ENCODE measurements at places on chromosomes 7 and 10. TPM values are rescaled to one million over a fixed set of nuclear protein-coding genes. Genes with fewer than 3 reads are reported as not detected.

Gene FANK1
- total RNA-seq = 2.5 TPM

GRCh38 chr10:21494191-21495001 lies 31.1 kb downstream of the SKIDA1 start:
- DNase-seq = no peak
- no peaks in the 10 kb centered on the region for H3K36me3 ChIP-seq
- peaks cover 52% of the 10 kb centered on the region for H3K27me3 ChIP-seq
- peaks cover 24% of the 10 kb centered on the region for H3K4me1 ChIP-seq

Gene HEPACAM2
- 0.24 TPM for total RNA-seq

Gene GIMAP8
- 6.1 TPM for total RNA-seq

DNA sequence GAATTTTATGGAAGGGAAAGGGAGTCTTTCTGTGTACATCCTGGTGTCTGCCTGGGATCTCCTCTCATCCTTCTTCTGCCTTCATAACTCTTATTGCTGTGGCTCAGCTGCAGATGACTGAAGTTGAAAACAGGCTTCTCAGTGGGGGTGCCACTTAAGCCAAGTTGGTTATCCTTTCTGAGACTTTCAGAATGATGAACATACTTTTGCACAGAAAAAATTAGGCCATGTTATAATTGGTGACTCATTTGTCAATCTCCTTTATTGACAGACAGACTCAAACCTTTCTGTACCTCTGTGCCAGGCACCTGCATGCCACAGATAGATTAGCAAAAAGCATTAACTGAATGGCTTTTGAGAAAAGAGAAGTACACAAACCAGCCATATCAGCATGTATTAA lies 430.3 kb downstream of the SORCS1 start:
- H3K4me3 ChIP-seq = no peak overlapping the region
- no peak for DNase-seq
- no peaks in the 10 kb centered on the region for H3K4me1 ChIP-seq
- H3K27me3 ChIP-seq = no peaks in the 10 kb centered on the region
- H3K27ac ChIP-seq = no peak overlapping the region

DNA sequence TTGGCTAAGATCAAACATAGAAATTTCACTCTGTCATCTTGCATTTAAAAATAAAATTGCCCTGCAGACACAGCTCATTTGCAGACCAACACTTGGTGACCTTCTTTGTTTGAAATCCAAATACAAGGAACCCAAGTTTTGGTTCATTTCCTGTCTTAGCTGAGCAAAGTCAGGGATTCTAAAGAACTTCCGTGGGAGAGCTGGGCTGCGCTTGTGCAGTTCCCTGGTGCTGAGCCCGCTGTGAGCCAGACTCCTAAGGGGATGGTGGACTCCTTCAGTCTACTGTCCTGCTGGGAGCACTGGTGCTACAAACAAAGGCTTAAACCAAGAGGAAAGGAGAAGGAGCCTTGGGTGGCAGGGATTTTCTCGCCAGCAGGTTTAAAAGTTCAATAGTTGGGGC lies 60.0 kb downstream of the MYOF start:
- H3K27ac ChIP-seq = no peak overlapping the region
- no peaks in the 10 kb centered on the region for H3K36me3 ChIP-seq
- no peaks in the 10 kb centered on the region for H3K4me1 ChIP-seq
- DNase-seq = no peak
- H3K27me3 ChIP-seq = no peaks in the 10 kb centered on the region

DNA sequence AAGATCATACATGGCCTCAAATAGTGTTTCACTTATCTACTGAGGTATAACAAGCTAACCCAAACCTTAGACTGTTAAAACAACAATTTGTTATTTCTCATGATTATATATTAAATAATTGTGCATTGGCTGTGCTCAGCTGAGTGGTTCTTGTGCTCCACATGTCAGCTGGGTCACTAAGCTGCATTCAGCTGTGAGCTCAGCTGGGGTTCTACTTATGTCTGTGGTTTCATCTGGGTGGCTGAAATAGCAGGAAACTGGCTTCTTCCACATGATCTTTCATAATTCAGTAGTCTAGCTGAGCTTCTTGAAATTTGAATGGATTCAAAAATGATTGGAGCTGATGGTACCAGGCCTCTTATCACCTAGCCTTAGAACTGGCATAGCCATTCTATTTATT lies 181.8 kb upstream of the CSTF2T start:
- no peak overlapping the region for H3K27ac ChIP-seq
- no peak overlapping the region for H3K4me3 ChIP-seq
- H3K27me3 ChIP-seq = no peaks in the 10 kb centered on the region
- H3K4me1 ChIP-seq = no peaks in the 10 kb centered on the region
- H3K36me3 ChIP-seq = no peaks in the 10 kb centered on the region

DNA sequence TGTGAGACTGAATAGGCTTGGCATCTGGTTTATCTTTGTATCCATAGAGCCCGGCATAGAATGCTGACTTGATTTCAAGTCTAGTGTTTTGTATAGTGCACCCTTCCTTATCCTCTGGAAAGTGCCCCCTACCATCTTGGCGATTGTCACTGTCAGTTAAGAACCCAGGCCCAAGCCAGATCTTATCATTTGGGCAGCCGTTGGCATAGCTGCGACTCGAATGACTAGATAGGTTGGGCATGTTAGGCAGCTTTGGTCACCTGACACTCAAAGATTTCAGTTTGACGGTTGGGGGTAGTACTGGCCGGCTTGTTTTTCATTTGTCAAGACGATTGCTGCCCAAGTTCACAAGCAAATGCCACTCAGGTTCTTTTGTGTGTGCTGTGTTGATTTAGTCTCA lies 6.6 kb downstream of the NIPSNAP2 start:
- no peaks in the 10 kb centered on the region for H3K27me3 ChIP-seq
- peaks cover 17% of the 10 kb centered on the region for H3K36me3 ChIP-seq

DNA sequence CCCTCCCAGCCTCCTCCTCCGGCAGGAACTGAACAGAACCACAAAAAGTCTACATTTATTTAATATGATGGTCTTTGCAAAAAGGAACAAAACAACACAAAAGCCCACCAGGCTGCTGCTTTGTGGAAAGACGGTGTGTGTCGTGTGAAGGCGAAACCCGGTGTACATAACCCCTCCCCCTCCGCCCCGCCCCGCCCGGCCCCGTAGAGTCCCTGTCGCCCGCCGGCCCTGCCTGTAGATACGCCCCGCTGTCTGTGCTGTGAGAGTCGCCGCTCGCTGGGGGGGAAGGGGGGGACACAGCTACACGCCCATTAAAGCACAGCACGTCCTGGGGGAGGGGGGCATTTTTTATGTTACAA lies 83.3 kb downstream of the PAX2 start:
- no peak for DNase-seq
- H3K27ac ChIP-seq = no peak overlapping the region
- no peaks in the 10 kb centered on the region for H3K4me1 ChIP-seq
- H3K4me3 ChIP-seq = no peak overlapping the region
- H3K36me3 ChIP-seq = no peaks in the 10 kb centered on the region

Gene PITX3
- total RNA-seq = 0.05 TPM

GRCh38 chr7:79823246-79823951 lies 311.2 kb upstream of the GNAI1 start:
- H3K27ac ChIP-seq = no peak overlapping the region
- H3K4me1 ChIP-seq = no peaks in the 10 kb centered on the region
- H3K4me3 ChIP-seq = no peak overlapping the region

GRCh38 chr10:65861249-65861648 lies 1064.6 kb upstream of the LRRTM3 start:
- H3K36me3 ChIP-seq = no peaks in the 10 kb centered on the region
- no peaks in the 10 kb centered on the region for H3K4me1 ChIP-seq
- no peak overlapping the region for H3K4me3 ChIP-seq
- H3K27ac ChIP-seq = no peak overlapping the region

- H3K4me3 ChIP-seq = peak overlapping the region; percentile 38
- H3K36me3 ChIP-seq = no peaks in the 10 kb centered on the region
- peaks cover 4% of the 10 kb centered on the region for H3K27me3 ChIP-seq
- H3K27ac ChIP-seq = no peak overlapping the region
- peaks cover 11% of the 10 kb centered on the region for H3K4me1 ChIP-seq
Observed at GRCh38 chr10:79444199-79445119, 965 bp downstream of the ZCCHC24 start.

DNA sequence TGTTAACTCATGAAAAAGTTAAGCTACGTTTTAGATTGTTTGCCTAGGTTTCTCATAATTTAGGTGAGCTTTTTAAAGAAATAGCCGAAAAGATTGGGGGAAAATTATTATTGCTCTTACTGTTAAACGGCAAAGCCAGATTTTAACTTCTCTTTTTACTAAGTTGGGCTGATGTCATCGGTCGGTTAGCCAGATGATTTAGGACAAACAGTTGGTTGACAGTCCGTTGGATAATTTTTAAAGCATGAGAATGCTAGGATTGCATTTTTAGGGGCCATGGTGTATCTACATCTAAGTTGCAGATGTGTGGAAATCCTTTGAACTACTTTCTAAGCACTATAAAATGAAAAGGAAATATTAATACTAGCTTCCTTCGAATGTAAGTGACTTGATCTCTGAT lies 280.9 kb upstream of the AKR1E2 start:
- no peaks in the 10 kb centered on the region for H3K4me1 ChIP-seq
- no peaks in the 10 kb centered on the region for H3K36me3 ChIP-seq
- no peaks in the 10 kb centered on the region for H3K27me3 ChIP-seq
- no peak for DNase-seq

Gene SPDYE9
- not detected for total RNA-seq

GRCh38 chr7:42021631-42022030 lies 215.4 kb downstream of the GLI3 start:
- H3K36me3 ChIP-seq = no peaks in the 10 kb centered on the region
- H3K27me3 ChIP-seq = no peaks in the 10 kb centered on the region
- DNase-seq = no peak
- no peak overlapping the region for H3K27ac ChIP-seq

DNA sequence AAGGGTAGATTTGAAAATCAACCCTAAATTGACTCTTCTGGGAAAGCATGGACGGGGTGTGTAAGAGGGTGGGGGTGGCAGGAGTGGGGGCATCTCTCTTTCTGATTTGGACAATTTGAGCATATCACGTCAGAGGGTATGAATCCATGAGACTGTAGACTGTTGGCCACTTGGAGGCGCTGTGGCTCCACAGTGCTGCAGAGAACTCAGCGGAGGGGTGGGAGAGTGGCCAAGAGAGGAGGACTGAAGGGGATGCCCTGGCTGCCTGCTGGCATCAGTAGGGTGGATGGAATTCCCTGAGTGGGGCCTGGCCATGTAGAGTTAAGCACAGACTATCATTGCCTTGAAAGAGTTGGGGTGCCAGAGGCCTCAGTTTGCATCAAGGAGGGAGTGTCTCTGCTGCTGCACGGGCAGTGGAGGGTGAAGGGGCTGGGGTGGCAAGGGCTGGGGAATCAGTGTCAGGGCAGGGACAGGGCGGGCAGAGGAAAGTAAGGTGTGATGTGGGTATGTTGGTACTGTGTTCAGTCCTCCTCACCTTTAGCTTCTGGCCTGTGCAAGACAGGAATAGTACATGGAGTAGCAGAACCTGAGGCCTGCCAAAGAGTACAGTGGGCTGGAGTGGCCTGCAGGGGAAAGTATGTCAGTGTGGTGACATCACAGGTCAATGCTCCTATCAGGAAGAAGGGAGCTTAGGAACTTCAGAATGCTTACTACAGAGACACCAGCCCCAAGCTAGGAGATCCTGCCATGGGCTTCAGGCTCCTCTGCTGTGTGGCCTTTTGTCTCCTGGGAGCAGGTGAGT lies 133.5 kb upstream of the PRSS58 start:
- peaks cover 74% of the 10 kb centered on the region for H3K4me1 ChIP-seq
- H3K4me3 ChIP-seq = peak overlapping the region; percentile 19
- no peaks in the 10 kb centered on the region for H3K36me3 ChIP-seq
- no peaks in the 10 kb centered on the region for H3K27me3 ChIP-seq

Gene H2BK1
- not detected for total RNA-seq

DNA sequence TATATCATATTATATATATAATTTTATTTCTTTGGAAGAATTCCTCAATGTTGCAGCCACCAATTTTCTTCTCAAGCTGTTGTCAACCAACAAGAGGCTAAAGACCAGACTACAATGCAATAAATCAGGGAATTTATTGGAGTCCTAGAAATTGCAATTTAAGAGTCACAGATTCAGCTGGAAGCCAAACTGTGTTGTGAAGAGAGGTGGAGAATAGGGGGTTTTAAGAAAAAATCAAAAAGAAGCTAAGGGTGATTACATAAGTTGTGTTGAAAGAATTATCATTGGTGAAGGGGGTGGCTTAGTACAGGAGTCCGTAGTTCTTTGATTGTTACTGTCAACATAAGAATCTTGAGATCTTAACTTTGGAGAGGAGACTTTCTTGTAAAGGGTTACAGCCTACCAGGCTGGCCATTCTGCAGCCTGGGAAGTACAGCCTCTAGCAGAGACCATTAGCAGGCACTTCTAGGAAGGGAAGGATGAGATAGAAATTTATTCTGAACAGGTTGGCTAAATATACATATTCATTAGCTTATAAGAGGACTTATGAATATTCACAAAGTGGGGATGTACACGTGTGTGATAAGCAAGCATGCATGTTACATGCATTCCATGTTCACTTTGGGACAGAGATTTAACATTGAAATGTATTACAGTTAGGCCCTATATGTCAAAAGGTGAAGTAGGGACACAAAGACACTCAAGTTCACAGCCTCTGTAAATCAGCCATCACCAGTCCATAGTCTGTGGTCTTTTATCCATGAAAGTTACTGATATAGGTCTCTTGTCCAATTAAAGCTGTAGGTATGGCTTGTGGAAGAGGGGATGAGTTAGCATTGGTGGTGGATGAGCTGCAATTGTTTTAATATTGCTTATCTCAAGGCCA lies 8.3 kb upstream of the TMEM168 start:
- no peaks in the 10 kb centered on the region for H3K27me3 ChIP-seq
- no peak for DNase-seq
- no peaks in the 10 kb centered on the region for H3K36me3 ChIP-seq
- no peak overlapping the region for H3K4me3 ChIP-seq

All from thymus (tissue), 14 donors.